ENCODE measurements at places on chromosomes 5 and 9. TPM values are rescaled to one million over a fixed set of nuclear protein-coding genes. Genes with fewer than 3 reads are reported as not detected.

Gene DMRT3
- 0.16 TPM for total RNA-seq

Gene ANKRD34B
- 0.16 TPM for total RNA-seq

Gene OR1Q1
- not detected for total RNA-seq

Gene TAF11L8
- not detected for total RNA-seq

Gene COL23A1
- total RNA-seq: 0.16 TPM

Gene CCL19
- not detected for total RNA-seq

Gene JAKMIP2
- 67.7 TPM for total RNA-seq

Gene MED7
- 36.3 TPM for total RNA-seq

Gene IL5
- total RNA-seq: not detected

Gene LECT2
- not detected for total RNA-seq

Gene MARVELD2
- 0.78 TPM for total RNA-seq

Gene PPP3R2
- total RNA-seq: not detected

Gene TMC1
- total RNA-seq: 0.78 TPM

Gene RLN2
- not detected for total RNA-seq

Gene RANBP3L
- total RNA-seq: 14.7 TPM

Gene IL4
- total RNA-seq: not detected

Gene PCDHGA4
- total RNA-seq: 8.4 TPM

Gene KCNMB1
- 0.16 TPM for total RNA-seq

Gene PCDH1
- total RNA-seq: 27.0 TPM

Gene C9orf50
- not detected for total RNA-seq

Gene PSAT1
- total RNA-seq: 31.8 TPM

Gene PCDHB2
- total RNA-seq: 14.2 TPM

Gene HDAC3
- 46.5 TPM for total RNA-seq

Gene CDKN2B-AS1
- total RNA-seq: 0.62 TPM

Gene NUTM2G
- not detected for total RNA-seq

Gene RASEF
- total RNA-seq: 0.31 TPM

Gene JADE2
- 3.7 TPM for total RNA-seq

Gene LOX
- 5.8 TPM for total RNA-seq

Measured in occipital lobe (tissue), 3 donors.